ENCODE measurements at places on chromosomes 13 and 19. TPM values are rescaled to one million over a fixed set of nuclear protein-coding genes. Genes with fewer than 3 reads are reported as not detected.

DNA sequence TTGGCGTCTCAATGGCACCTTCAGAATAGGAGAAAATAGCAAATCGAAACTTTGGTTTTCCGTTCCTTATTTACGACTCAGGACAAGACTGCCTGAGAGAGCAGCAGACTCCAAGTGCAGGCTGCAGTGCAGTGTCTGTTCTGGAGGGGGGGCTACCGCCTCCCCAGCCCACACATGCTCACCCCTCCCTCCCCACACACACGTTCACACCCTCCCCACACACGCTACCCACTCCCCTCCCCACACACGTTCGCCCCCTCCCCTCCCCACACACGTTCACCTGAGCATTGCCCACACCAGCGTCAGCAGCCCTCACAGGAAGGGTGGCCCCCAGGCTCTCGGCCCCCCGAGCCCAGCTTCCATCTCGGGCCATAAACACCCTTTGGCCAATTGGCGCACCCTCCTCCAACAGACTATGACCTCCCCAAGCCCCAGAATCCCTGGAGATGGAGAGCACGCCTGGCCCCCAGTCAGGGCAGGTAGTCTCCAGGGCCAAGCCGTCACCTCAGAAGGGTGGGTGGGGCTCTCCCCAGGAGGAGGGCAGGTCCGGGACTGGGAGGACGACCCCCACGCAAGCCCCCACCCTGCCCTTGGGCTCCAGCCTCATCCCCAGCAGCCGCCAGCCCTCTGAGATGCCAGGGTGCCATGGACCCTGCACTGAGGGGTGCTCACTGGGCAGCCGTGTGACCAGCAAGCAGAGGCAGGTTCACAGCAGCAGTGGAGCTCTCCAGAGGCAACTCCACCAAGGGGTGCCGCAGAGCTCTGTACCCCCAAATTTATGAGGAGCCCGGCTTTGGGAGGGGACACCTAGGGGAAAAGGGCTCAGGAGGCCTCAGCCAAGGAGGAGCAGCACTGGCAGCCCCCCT is 27.5 kb downstream of the RASA3 start:
- DNase-seq, result no peak

DNA sequence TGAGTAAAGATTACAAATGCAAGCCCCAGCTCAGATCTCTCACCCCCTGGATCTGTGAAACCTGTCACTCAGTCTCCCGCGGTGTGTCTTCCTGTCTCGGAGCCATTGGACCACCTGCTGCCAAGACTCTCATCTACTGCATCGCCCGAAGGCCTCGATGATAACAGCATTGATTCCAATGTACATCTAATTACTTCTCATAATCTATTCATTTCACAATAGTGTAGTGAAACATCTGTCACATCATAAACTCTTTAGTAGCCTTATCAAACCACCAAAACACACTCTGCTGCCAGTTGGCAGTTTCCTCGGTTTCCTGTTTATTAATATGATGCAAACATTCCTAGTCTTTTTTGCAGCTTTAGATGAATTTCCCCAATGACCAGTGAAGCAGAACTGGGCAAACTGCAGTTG is 220.3 kb downstream of the POU4F1 start:
- DNase-seq, result no peak

Gene IRS2
- 0.57 TPM for polyA plus RNA-seq

GRCh38 chr13:112575675-112576074 is 12.3 kb downstream of the TUBGCP3 start:
- no peak for DNase-seq

- peak; percentile 80 for DNase-seq
Measured at GRCh38 chr19:41951686-41952172, 7.4 kb downstream of the RABAC1 start.
